ENCODE measurements at places on chromosomes 6 and 20. TPM values are rescaled to one million over a fixed set of nuclear protein-coding genes. Genes with fewer than 3 reads are reported as not detected.
A peak's percentile ranks its signal among the peaks of the same experiment; 100 is the strongest.

DNA sequence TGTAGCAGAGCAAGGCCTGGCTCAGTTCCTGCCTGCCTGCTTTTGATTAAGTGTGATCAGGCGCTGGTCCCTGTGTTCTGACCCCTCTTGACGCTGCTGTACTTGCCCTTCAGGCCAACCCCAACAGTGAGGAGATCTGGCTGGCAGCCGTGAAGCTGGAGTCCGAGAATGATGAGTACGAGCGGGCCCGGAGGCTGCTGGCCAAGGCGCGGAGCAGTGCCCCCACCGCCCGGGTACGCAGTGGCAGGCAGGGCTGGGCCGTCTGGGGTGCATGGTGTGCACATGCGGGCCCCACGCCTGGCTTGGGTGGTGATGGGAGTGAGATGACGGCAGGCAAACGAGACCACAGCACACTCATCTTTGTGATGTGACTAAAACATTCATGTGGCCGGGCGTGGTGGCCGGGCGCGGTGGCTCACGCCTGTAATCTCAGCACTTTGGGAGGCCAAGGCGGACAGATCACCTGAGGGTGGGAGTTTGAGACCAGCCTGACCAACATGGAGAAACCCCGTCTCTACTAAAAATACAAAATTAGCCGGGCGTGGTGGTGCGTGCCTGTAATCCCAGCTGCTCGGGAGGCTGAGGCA, 10.1 kb upstream of the C20orf204 start:
- DNase-seq: no peak

DNA sequence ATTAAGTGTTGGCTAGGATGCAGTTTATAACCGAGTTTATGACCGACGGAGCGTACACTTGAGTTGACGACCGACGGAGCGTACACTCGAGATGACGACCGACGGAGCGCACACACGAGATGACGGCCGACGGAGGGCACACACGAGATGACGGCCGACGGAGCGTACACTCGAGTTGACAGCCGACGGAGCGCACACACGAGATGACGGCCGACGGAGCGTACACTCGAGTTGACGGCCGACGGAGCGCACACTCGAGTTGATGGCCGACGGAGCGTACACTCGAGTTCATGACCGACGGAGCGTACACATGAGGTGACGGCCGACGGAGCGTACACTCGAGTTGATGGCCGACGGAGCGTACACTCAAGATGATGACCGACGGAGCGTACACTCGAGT, 119.8 kb downstream of the HUS1B start:
- DNase-seq: no peak

DNA sequence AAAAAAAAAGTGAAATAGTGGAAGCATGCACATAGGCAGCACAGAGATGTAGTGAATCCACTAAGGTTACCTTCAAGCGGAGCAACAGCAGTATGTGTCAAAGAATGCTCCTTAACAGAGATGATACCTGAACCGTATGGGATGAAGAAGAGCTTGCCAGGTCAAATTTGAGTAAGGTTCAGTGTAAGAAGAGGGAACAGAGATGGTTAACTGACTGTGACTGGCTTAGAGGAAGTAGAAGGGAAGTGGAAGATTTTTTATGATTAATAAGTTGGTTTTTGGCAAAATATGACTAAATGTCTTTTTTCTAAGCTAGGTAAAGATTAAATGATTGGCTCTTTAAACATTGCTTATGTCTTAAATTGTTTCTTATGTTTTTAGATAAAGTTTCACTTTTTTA, 52.6 kb upstream of the C20orf144 start:
- DNase-seq: no peak

GRCh38 chr6:36758516-36759147, 61.0 kb downstream of the RAB44 start:
- no peak for DNase-seq

- no peak for DNase-seq
Observed at GRCh38 chr6:16243055-16243454, 4.7 kb downstream of the GMPR start.

DNA sequence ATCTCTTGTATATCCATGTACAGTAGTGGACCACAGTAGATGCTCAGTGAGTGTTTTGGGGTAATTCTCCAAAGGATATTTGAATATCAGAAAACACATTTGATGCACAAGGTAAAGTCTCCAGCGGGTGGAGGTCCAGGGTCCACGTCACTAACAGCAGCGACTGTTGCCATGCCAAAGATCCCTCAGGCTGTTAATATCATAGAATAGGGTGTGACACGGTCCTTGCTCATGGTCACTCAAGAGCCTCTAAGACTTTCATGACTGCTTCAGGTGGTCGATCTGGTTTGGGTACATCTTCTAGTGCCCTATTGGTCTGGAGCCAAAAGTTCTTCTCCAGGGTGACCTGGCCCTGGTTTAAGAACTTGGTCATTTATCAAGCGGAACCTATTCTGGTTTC, 90.8 kb downstream of the OLIG3 start:
- DNase-seq: no peak

- no peak for DNase-seq
Observed at GRCh38 chr20:47792021-47792618, 6.8 kb upstream of the SULF2 start.

GRCh38 chr6:90294614-90294988, 2.0 kb downstream of the BACH2 start:
- DNase-seq: peak; percentile 23

GRCh38 chr20:33443006-33443511, 504 bp downstream of the SNTA1 start:
- DNase-seq: no peak

DNA sequence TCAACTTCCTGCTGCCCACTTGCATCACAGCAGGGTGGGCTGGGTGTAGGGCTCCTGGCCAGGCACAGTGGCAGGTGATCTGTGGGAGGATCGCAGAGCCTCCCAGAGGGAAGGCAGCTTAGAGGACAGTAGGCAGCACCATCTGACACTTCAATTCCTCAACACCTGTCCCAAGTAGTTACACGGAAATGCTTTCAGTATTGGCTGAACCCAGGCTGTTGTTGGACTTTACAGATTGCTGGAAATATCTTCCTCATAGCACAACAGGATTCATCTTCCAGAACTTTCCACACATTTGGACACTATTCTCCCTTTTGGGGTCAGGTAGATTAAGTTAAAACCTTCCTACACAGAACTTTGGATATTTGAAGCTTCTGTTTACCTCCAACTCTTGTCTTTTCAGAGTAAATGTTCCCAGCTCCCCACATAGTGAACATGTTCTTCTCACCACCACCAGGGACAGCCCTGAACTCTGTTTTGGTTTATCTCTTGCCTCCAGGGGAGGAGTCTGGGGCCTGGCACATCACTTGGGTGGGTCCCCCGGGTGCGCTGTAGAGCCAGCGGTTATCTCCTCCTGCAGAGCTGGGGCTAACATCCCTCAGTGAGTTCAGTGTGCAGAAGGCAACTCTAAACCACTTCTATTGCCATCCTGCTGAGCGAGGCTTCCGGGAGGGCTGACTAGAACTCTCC, 3.5 kb upstream of the SLC22A2 start:
- DNase-seq: no peak

DNA sequence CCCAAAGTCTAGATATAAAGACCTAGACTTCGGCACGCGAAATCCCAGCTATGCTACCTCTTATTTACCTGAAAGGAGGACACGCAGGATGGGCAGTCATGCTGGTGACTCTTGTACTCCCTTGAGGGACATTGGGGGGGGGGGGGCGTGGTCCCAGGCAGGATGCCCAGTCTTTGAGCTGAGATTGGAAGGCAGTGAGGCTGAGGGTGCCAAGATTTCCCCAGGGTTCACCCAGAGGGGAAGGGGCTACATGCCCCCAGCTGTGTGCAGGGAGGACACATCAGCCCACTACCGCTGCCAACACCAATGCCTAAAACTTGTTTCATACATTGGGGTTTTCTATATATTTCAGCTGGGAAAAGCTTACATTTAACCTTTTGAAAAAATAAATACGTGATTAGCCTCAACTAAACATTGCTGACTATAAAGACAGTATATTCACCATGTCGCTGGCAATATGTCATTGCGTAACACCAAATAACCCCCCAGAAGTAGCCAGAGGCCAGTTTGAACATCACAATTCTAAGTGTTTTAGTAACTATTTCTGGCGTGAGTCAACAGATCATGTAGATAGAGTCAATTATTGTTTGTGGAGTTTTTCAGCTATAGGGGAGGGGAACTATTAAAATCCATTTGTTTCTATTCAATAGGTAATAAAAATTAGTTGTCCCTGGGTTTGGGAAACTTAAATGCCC, 21.6 kb downstream of the MGME1 start:
- DNase-seq: no peak

GRCh38 chr6:138526822-138527235, 27.5 kb upstream of the NHSL1 start:
- DNase-seq: no peak

The PRR18 gene
- polyA plus RNA-seq: 0.30 TPM

The ARMH2 gene
- not detected for polyA plus RNA-seq

The BTN1A1 gene
- 0.16 TPM for polyA plus RNA-seq

The CDH4 gene
- 8.4 TPM for polyA plus RNA-seq

The CLDN20 gene
- polyA plus RNA-seq: 3.5 TPM

The ZNF335 gene
- polyA plus RNA-seq: 19.1 TPM

The TMEM244 gene
- not detected for polyA plus RNA-seq
